ENCODE measurements at places on chromosomes 11 and 22.

DNA sequence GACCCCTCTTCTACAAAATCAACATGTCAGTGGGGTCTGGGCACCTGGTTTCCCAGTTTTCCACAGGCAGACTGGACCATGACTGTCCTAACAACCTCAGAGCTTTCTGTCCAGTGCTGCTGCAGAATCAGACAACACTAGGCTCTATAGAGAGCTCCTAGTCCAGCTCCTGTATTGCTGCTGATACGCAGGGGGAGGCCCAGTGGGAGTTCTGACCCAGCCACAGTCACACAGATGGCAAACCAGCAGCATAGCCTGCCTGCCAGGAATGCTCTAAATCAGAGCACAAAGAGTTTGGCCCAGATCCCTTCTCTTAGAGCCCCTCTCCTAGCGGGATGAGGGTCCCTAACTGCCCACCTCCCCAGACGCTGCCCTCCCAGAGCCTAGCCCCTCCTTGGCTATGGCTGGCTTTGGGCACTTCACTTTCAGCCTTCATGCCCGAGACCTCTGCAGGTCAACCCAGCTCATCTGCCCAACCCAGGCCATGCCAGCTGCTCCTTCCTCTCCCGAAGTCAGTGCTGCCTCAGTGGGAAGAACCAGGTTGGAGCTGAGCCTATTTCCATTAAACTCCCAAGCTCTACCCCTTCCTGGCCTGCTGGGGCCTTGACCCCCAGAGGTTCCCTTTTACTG lies 15.8 kb upstream of the SLCO2B1 start:
- DNase-seq, result no peak

DNA sequence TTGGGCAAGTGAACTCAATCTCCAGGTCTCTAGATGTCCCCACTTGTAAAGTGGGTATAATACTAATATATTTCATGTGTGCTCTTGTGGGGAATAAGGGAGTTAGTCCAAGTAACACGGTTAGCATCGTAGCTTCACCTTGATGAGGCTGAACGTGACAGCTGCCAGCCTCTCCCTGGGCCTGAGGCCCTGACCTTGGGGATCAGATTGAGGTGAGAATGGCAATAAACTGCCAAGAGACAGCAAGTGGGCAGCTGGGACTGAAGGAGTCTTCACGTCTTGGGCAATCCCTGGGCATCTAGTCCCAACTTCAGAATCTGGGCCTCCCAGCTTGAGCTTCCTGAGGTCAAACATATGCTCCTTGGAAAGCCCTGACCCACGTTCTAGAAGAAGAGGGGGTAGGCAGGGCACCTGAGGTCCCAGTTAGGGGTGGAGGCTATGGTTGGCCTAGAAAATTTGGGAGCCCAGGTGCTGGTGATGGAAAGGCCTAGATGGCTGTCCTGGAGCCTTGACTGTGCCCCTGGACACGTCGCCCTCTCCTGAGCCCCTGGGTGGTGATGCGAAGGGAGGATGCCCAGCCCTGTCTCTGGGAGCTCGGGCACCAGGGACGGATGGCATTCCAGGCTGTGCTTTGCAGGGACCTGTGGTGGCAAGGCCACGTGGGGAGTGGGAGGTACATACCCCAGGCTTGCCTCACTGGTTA lies 23.4 kb downstream of the ADAMTS15 start:
- no peak for DNase-seq

DNA sequence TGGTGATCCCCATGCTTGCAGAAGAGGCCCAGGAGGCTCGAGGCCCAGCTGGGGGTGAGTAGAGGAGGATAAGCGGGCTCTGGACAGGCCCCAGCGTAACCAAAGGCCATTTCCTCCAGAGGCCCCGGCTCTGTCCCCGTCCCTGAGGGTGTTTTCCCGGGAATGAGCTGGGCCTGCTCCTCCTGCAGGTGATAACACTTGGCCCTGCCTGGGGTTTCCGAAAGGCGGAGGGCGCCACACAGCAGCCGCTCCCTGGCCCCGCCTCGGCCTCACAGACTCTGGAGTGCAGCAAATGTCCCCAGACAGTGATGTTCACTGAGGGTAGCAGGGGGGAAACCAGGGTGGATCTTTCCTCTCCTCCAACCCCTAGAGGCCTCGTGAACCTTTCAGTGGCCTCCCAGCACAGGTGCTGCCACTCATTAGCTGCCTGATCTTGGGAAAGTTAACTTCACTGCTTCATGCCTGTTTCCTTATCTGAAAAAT lies 10.5 kb upstream of the MGAT3 start:
- no peak for DNase-seq

DNA sequence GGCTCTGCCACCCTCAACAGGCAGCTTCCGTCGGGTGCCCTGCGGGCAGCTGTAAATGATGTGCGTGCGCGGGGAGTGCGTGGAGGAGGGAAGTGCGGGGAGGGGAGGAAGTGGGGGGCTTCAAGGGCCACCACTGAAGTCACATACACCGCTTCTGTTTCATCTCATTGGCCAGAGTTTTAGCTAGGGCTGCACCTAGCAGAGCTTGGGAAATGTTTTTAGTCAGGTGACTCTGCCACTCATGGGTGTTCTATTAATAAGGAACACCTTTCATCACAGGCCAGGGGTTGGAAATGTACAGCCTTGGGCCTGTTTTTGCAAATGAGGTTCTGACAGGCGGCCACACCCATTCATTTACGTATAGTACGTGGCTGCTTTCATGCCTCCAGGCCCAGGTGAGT lies 14.6 kb downstream of the FAM118A start:
- no peak for DNase-seq

GRCh38 chr11:122398167-122398566 lies 257.4 kb upstream of the UBASH3B start:
- no peak for DNase-seq

GRCh38 chr11:108216988-108217387 lies 5.5 kb downstream of the NPAT start:
- no peak for DNase-seq

DNA sequence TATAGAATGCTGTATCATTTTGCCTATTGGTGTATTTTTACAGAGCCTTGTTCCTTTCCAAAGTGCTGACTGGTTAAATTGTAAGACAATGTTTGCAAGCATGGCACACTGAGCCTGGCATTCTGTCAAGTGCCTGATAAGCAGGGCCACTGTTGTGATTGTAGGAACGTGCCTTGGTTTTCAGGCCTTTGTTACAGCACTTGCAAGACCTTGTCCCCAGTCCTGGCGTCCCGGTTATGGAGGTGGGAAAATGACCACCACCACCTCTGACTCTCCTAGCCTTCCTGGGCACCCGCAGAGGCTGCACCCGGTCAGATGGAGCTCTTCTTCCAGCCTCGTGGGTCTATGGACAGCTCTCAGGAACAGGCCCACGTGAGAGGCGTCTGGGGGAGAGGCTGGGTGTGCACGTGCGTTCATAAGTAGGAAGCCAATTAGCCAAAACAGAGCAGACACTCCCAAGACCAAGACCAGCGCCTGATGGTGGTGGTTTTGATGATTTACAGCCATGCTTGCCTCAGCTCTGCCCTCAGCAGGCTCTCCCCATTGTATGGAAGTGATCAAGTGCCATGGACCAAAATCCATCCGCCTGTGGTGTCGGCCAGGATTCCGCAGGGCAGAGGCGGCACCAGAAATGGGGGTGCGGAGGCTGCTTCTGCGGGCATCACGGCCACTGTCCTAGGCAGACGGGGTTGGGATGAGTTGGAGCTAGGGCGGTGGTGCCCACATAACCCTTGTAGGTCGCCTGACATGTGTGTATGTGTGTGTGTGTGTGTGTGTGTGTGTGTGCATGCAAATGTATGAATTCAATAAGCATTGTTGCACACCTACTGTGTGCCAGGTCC lies 89.8 kb downstream of the RTL6 start:
- no peak for DNase-seq

- no peak for DNase-seq
Measured at GRCh38 chr11:9512370-9513019, 51.7 kb downstream of the ZNF143 start.

DNA sequence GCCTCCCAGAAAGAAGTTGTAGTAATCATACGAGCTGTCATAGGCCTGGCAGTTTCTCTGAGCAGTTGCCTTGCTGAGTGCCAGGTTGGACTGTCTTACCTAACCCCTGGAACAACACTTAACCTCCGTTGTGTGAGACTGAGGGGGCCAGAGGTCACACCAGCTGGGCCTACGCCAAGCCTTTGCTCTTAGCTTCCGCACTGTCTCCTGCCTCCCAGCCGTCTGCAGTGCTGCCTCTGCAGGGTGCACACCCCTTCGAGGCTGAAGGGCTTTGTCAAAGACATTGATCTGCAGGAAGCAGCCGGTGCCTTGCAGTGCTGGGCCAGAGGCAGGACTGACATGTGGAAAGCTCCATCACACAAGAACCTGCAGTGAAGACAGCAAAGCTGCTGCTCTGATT lies 16.7 kb downstream of the TAB1 start:
- no peak for DNase-seq

DNA sequence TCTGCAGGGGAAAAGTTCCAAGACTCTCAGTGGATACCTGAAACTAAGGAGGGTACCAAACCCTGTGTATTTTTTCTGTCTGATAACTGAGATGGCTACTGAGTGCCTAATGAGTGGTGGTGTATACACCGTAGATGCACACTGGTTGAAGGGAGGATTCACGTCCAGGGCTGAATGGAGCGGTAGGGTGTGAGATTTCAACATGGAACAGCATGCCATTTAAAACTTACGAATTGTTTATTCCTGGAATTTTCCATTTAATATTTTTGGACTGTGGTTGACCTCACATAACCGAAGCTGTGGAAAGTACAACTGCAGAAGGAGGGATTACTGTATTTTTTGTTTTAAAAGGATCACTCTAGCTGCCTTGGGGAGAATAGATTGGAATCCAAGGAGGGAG lies 322.5 kb upstream of the SORL1-AS1 start:
- DNase-seq, result no peak

GRCh38 chr11:28268925-28269324 lies 160.7 kb downstream of the METTL15 start:
- DNase-seq, result no peak

- no peak for DNase-seq
Measured at GRCh38 chr11:20563866-20564265, 35.5 kb upstream of the SLC6A5 start.

DNA sequence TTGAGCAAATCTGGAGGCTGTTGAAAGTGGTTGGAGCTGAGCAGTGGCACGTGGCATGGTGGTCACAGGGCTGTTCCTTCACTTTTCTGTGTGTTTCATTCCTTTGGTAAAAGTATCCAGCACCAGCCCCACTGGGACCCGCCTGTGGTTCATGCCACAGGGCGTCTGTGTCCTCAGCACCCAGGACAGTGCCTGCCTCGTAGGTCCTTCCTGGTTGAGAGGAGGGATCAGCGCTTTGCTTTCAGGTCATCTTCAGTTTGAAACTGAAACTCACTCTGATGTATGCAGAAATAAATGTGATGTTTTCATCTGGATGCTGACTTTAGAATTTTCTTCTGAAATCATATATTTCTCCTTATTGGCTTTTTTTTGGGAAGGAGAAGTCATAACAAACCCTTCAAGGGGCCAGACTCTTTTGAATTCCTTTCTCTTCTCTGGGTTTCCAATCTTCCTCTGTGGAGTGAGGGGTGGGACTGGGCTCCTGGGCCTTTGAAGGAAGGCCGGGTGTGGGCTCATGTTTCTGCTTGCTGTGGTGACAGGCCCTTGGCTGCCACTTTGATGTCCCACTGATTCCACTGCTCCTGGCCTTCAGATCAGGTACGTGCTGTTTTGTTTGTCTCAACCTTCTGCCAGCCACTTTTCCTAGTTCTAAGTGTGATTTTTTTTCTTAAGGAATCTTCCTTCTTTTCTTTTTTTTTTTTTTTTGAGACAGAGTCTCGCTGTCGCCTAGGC lies 26.2 kb downstream of the TBC1D22A start:
- DNase-seq, result no peak

GRCh38 chr11:99545616-99546015 lies 524.9 kb downstream of the CNTN5 start:
- DNase-seq, result no peak

GRCh38 chr11:72511393-72512047 lies 77.2 kb upstream of the CLPB start:
- DNase-seq, result no peak

DNA sequence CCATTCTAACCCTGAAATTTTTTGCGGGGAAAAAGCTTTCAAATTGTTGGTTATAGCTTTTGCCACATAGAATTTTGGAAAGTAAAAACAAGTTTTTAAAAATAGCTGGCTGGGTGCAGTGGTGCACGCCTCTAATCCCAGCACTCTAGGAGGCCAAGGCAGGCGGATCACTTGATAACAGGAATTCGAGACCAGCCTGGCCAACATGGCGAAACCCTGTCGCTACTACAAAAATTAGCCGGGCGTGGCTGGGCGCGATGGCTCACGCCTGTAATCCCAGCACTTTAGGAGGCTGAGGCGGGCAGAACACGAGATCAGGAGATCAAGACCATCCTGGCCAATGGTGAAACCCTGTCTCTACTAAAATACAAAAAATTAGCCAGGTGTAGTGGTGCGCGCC lies 54.9 kb downstream of the TNRC6B start:
- no peak for DNase-seq

- no peak for DNase-seq
Measured at GRCh38 chr11:95584180-95584579, 205.4 kb downstream of the FAM76B start.

GRCh38 chr11:118126082-118126838 lies 26.4 kb downstream of the SCN4B start:
- DNase-seq, result no peak

Data from activated naive CD4-positive, alpha-beta T cell (primary cell).